ENCODE measurements at places on chromosomes 7 and 10. TPM values are rescaled to one million over a fixed set of nuclear protein-coding genes. Genes with fewer than 3 reads are reported as not detected.

Gene SPDYE11
- polyA plus RNA-seq = not detected

Gene CYP2C9
- not detected for polyA plus RNA-seq

DNA sequence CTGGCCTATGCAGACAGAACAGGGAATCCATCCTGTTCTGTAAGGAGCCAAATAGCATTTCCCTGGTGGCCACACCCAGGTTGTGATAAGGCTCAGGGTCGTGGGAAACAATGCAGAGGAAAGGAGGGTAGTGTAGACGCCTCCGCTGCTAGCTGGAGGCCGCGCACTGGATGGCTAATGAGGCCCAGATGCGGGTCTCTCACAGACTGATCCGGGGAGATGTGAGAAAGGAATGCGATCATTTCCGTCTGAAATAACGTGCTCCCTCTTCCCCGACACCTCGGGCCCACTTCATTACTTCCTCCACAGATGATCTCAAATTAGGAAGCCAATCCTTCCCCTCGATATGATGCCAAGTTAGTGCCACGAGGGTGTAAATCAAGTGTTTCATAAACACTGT is 203.3 kb downstream of the TAX1BP1 start:
- no peak for DNase-seq

DNA sequence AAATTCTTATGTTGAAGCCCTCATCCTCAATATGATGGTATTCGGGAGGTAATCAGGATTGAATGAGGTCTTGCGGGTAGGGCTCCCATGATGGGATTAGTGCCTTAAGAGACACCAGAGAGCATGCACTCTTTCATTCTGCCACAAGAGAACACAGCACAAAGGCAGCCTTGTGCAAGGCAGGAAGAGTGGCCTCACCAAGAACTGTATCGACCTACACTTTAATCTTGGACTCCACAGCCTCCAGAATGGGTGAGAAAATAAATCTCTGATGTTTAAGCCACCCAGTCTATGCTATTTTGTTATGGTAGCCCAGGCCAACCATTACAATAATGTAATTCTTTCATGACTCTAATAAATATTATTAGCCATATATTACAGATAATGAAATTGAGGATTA is 8.4 kb downstream of the SEM1 start:
- DNase-seq = no peak

- DNase-seq = no peak
These were observed 148.7 kb downstream of the ZMYND11 start for GRCh38 chr10:283916-284356.

All from mammary epithelial cell (primary cell).